ENCODE measurements at places on chromosomes 2 and 18.

- DNase-seq = no peak
These were observed 45.2 kb upstream of the NOSTRIN start for GRCh38 chr2:168757223-168757622.

GRCh38 chr18:73693091-73693490, 454.5 kb downstream of the FBXO15 start:
- no peak for DNase-seq

DNA sequence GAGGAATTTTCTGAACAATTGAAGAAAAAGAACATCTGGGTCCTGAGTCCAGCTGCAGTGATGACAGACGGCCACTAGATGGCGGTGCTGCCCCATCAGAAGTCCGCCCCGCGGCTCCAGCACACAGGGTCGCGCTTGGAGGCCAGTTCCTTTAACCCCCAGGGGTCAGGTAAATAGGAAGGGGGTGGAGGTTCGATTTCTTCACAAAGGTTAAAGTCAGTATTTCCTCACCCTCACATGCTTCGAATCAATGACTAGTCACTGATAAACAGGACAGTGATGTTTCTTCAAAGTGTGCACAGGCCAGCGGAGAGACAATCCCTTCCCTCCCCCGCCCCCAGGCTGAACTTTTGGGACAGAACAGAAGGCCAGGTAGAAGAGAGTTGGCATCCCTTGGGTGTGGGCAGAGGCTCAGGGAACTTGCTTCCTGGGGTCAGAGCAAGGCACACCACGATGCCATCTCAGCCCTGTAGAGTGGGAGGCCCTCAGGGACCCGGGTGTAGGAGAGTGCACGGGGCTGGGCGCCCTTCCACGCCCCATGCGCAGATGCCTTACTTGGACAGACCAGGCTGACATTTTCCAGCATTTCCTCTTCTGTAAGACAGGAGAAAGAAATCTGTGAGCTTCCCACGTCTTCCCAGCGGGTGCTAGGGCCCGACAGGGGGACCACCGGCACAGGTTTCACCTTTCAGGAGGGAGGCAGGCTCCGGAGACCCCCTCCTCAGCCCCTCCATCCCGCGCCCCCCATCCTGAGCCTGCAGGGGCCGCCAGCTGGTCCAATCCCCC, 722 bp downstream of the APOB start:
- peak; percentile 59 for DNase-seq

DNA sequence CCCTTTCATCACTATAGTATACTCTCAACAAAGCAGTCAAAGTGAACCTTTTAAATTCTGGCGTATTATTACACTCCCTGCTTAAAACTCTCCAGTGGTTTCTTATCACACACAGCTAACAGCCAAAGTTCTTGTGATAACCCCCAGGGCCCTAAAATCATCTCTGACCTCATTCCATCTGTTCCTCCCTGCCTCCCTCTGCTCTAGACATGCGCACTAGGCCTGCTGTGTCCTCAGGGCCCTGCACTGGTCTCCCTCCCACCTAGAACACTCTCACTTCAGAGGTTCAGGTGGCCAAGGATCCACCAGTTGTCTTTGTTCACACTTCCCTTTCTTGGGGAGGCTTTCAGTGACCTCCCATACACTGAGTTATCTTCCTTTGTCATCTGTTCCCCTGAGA, 603.4 kb downstream of the DSC3 start:
- no peak for DNase-seq

DNA sequence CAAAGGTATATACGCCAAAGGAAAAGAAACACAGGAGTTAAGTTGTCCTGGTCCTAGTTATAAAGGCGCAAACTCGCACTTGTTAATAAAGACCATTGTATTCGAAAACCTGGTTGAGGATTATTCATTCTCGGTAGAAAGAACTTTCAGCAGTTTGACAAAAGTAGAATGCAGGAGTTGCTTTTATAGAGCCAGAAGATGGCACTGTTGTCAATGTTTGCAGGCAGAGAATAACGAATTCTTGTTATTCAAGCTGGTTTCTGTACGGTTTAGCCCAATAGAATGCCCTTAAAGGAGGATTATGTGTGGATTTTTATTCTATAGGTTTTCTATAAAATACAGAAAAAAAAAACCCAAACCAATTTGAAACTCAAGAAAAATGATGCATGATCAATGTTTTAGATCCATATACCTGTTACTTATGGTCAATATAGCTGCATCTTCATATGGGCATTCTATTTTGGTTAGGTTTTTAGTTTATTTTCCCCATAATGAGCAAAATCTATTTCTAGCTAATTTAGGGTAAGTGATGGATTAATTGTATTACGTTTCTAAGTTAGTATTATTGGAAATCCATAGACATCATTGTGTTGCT, 510.3 kb downstream of the PLCL1 start:
- no peak for DNase-seq

GRCh38 chr18:5895299-5895875, at the start of gene TMEM200C:
TSS of gene TMEM200C (minus strand) at chr18:5895522. CDS start at chr18:5892063, 3,459 bp downstream.
- peak; percentile 56 for DNase-seq

GRCh38 chr2:86790676-86791572, at the start of gene CD8A:
TSS of gene CD8A (minus strand) at chr2:86790913. CDS start at chr2:86790825, 88 bp downstream.
- DNase-seq = peak; percentile 34

DNA sequence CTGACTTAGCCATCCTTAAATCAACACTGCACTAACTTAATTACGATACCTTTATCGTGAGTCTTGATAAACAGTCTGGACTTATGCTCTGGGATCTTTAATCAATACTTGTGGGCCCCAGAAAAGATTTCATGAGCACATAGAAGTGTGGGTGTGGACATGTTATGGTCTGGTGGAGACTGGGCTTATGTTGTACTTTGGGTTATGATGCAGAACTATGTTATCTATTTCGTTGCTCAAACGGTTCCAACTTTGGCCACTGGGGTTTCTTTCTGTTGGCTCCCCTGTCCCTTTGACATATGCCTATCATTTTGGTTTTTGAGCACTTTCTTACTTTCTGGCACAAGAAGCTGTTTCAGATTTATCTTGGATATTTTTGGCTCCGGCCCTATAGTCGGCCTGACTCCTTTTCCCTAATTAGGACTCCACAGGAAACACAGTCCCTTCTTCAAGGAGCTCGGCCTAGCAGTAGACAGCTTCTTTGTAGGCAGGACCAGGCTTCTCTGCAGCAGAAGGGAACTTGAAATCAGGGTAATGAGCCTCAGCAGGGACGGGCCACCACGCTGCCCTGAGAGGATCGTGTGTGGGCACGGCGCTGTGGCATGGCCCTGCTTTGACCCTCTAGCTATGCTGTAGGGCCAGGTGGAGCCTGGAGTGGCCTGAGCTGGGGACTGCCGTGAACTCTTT, 54.6 kb upstream of the TXNDC2 start:
- DNase-seq = no peak

GRCh38 chr2:217250013-217250524, 390.2 kb upstream of the TNP1 start:
- DNase-seq = no peak

- peak; percentile 17 for DNase-seq
These were observed 110.9 kb downstream of the STK39 start for GRCh38 chr2:168136392-168136977.

GRCh38 chr2:170436077-170436943, 258.4 kb downstream of the MYO3B start:
- no peak for DNase-seq

- no peak for DNase-seq
These were observed 100.5 kb downstream of the ESCO1 start for GRCh38 chr18:21499997-21500396.

DNA sequence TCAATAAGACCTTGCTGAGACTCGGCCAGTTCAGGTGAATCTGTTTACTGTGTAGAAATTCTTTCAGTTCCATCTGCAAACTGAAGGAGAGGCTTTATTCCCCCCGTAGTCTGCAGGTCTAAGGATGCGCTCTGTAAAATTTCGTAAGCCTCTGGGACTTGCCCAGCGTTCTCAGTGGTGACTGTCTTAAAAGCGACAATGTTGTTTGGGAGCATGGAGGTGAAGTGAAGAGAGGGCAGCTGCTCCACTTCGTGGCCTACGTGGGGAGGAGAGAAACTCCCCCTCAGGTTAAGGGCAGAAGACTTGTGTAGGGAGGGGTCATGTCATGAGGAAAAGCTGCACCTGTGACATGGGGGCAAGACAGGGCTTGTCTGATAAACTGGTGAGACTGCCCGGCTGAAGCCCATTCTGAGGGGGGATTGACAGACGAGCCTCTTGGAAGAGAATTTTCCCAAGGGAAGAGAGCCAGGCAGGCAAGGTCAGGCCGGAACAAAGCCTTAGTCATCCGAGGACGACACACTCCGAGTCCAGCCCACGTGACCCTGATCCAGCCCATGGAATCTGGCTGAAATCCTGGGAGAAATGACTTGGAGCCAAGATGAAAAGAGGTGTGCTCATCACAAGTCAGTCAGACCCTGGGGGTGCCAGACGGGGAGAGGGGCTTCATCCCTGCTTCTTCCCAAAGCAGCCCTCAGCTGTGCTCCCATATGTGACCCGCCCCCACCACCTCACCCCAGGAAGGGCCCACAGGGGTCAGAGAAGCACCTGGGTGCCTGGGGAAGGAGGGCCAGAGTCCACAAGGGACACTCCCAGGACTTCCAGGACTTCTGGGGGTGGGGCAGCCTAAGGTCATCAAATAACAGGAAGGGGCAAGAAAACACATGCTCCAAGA, 88.5 kb upstream of the SH3BP4 start:
- no peak for DNase-seq

- DNase-seq = no peak
These were observed 37.2 kb downstream of the SOX11 start for GRCh38 chr2:5729416-5729815.

DNA sequence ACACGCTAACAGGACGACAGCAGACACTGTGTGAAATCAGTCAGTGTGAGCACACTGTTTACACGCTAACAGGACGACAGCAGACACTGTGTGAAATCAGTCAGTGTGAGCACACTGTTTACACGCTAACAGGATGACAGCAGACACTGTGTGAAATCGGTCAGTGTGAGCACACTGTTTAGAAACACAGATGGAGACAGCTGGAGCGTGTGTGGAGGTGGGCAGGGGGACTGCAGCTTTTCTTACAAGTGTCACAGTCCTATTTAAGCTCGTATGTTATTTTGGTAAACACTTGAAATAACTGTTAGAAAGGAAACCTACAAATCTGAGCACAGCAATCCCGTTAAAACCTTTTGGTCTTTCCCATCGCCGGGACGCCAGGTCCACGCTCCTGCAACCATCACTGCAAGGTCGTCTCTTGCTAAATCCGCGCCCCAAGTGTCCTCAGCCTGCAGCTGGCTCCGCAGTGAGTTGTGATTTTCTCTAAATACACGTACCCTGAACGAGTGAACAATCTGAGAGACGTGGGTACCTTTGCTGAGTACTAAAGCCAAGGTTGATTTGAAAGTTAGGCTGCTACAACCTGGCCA, 58.9 kb upstream of the CTDP1 start:
- no peak for DNase-seq

DNA sequence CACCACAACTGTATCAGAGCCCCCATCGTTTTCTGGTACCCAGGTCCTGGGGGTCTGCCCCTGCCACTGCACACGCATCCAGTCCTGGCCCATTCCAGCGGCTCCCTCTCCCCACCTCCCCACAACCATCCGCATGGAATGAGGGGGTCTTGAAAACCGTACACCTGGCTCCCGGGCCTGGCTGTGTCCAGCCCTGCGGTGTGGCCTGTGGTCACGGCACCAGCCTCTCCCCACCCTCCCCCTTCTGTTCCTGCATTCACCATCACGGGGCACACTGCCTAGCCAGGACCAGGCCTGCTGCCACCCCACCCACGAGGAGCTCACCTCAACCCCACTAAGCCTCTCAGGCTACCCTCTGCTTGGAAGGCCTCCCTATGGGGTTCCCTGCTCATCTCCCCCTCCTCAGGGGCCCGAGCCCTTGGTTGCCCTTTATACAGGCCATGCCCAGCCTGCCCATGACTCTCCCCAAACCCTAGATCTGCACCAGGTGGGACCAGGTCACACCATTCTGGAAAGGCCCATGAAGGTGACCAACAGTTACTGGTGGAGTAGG, 11.4 kb downstream of the GPR35 start:
- no peak for DNase-seq

DNA sequence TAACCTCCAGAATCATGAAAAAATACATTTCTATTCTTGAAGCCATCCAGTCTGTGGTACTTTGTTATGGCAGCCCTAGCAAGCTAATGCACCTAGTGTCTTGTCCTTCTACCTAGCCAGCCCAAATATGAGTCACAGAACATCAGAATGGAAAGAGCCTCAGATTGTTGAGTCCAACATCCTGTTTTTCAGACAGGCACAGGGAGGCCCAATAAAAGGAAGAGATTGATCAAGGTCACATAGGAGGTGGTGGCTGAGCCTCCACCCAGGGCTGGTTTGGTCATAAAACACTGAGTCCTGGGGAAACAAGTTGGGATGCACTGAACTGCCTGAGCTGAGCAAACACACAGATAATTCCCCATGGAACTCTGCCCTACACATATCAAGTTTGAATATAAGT, 195.5 kb downstream of the TTC32 start:
- no peak for DNase-seq

GRCh38 chr2:205139822-205140463, 542.4 kb upstream of the NRP2 start:
- no peak for DNase-seq

- no peak for DNase-seq
These were observed 120.8 kb downstream of the CRIM1 start for GRCh38 chr2:36476411-36476810.

GRCh38 chr2:187642498-187642897, 88.3 kb upstream of the TFPI start:
- no peak for DNase-seq

GRCh38 chr2:143051465-143051864, 77.8 kb upstream of the ARHGAP15 start:
- DNase-seq = no peak

GRCh38 chr2:42153944-42154581, 15.1 kb upstream of the EML4 start:
- no peak for DNase-seq

GRCh38 chr2:152761214-152761613, 42.8 kb downstream of the ARL6IP6 start:
- no peak for DNase-seq

- DNase-seq = no peak
These were observed 96.2 kb downstream of the KLHL29 start for GRCh38 chr2:23480957-23481797.

DNA sequence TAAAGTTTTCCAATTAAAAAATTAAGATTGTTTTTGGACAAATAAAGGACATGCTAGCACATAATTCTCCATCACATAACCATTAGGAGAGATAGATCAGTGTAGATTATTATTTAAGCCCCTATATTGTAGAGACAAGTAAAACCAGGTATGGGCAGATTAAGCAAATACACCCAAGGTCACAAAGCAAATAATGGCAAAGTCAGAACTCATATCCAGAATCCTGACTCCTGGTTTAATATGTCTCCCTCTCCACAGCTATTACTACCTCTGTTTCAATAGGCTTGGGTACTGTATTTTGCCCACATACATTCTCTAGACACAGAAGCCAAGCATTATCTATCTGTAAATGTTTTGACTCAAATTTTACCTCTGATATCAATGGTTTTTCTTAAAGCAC, 282.3 kb downstream of the EPHA4 start:
- DNase-seq = no peak
